Activated CD8-positive, alpha-beta memory T cell treated with anti-CD3 and anti-CD28 coated beads for 48 hours (primary cell): ENCODE measurements at places on chromosomes 5 and 9.

GRCh38 chr5:118806571-118806970, 181.8 kb downstream of the DTWD2 start:
- DNase-seq: no peak

DNA sequence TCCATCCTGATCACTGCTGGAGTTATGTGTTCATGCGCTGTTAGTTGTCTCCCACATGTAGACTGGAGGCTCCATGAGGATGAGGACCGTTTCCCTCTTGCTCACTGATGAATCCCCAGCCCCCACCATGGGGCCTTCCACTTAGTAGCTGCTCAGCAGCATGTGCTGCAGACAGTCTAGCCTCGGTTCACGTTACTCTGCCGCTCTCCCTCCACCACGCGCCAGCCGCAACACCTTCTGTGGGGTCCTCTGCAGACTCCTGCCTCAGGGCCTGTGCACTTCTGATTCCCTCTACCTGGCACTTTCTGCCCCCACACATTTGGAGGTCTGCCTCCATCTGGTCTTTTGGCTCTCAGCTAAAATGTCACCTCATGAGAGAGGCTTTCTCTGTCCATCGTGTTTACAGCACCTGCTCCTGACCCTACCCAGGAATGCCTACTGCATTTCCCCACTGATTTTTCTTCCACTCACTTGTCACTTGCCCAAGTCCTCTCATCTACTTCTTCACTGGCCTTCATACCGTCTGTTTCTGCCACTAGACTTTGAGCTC, 36.3 kb downstream of the STK10 start:
- no peak for DNase-seq

GRCh38 chr5:135800656-135801055, 33.8 kb upstream of the SLC25A48 start:
- no peak for DNase-seq

DNA sequence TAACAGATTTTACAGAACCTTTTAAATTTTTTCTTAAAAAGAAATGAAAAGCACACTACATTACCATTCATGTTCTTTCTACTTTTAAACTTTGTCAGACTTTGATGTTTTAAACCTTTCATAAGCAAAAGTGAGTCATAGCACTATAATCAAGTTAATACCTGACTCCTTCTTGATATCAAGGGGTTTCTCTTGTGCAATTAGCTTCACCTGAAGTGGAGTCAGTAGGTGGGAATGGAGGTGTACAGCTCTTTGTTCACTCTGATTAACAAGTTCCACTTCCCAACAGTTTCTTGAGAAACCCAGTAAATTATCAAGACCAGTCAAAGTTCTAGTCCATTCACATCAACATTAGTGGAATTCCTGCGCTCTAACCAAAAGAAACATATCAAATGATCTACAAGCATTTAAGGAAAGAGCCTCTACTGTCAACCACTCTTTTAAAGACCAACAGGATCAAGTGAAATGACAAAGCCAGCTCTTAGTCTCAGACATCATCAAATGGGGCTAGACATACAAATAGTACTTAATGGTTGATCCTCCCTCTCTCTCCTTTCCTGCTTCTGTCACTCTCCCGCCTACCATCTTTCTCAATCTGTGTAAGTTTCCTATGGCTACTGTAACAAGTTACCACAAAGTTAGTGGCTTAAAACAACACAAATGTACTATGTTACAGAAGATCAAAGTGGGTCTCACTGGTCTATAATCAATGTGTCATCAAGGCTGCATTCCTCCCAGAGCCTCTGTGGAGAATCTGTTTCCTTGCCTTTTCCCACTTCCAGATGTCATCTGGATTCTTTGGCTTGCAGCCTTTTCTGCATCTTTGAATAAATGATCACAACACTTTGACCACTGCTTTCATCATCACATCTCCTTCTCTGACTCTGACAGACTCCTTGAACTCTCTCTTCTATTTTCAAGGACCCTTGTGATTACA, 68.0 kb downstream of the HINT1 start:
- no peak for DNase-seq

- no peak for DNase-seq
These were observed 72.6 kb downstream of the ZNF354C start for GRCh38 chr5:179132586-179133355.

DNA sequence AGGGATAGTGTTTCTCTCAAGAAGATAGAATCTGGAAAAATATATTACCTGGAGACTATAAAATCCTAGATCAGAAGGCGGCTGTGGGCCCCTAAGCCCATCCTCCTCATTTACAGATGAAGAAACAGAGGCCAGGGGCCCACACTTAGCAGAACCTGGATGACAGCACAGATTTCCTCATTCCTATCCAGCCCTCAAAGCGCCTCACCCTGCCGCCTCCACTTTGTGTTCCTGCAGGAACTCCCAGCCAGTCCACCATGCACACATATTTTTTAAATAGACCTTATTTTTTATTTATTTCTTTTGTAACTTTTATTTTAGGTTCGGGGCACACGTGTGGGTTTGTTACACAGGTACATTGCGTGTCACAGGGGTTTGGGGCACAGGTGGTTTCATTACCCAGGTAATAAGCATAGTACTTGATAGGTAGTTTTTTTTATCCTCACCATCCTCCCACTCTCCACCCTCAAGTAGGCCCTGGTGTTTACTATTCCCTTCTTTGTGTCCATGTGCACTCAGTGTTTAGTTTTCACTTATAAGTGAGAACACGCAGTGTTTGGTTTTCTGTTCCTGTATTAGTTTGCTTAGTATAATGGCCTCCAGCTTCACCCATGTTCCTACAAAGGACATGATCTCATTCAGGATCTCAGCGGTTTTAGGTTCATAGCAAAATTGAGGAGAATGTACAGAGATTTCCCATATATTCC, 85.5 kb upstream of the MAP1B start:
- DNase-seq: no peak

GRCh38 chr9:21831841-21832509, 29.5 kb downstream of the MTAP start:
- DNase-seq: no peak

DNA sequence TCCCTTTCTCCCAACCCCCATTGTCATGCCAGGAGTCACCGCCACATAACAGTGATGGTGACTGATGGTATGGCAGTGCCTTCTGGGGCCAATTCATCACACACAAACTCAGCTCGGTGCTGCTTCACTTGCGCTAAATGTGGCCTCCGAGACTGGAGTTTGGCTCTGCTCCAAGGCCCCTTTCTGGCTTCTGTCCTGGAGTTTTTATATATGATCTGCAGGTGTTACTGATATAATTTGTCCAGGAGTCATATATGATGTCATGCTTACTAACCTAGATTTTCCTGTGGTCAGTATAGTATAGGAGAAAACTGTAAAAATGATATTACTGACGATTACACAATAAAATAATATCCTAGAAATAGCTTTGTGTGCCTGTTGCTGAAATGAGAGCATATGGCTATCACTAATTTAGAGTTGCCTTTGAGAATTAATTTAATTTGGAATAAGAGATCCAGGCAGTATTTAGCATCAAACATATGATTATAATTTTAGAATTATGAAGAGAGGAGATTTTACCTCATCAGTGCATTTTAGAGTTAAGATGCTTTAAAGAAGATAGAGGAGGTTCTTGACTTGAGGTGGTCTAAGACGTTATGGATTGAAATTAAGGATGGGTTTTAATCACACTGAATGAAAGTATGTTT, 334.1 kb upstream of the CD180 start:
- no peak for DNase-seq

- DNase-seq: no peak
These were observed 2.8 kb upstream of the PCA3 start for GRCh38 chr9:76761448-76761847.

GRCh38 chr9:135279834-135280393, 192.4 kb downstream of the OLFM1 start:
- no peak for DNase-seq

GRCh38 chr5:87150630-87151029, 117.1 kb upstream of the RASA1 start:
- no peak for DNase-seq

DNA sequence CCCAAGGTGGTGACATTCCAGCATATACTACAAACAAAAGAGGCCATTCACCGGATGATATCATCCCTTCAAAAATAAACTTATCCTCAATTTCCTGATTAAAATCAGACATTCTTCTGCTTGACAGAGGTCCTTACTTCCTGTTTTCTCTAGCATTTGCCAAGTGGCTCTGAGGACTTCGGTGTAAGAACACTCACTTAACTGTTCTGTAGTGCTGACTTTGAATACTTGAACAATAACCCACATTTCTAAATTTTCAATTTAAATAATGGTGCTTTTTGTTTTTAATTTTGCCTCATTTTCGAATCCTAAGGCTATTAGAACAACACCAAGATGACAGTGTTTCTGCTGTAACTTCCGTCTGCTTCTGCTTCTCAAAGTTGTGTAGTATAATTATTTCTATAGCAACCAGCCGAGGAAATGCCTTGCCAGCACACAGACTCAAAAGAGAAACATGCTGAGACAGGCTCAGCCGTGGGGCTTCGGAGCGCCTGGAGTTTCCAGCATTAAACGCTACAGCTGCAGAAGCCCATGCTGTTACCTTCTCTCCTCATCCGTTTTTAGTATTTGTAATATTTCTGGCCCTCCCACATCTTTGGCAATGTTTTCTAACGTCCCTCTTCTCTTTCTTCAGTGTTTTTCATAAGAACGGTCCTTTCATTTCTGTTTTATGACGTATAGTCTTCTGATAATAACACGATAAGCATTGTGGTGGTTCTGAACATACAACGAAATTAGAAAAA, 19.5 kb upstream of the ANXA1 start:
- DNase-seq: peak; percentile 16

- no peak for DNase-seq
These were observed 107.6 kb downstream of the LURAP1L start for GRCh38 chr9:12882430-12882829.

DNA sequence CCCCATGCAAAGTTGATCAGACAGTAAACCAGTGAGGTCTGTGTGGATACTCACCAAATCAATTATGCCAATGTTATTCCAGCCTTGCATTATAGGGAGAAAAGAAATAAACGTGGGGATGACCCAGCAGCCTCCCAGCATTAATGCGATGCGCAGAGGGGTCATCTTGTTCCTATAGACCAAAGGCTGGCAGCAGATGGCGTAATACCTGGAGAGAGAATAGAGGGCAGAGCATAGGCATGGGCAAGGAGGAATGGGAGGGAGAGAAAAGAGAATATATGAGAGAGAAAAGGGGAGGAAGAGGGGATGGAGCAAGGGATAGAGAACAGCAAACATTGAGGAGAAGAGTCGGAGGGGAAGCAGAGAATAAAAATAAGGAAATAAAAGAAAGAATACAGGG, 131.2 kb downstream of the HTR4 start:
- DNase-seq: no peak

- DNase-seq: no peak
These were observed 489.5 kb upstream of the EDIL3 start for GRCh38 chr5:84874196-84874595.

DNA sequence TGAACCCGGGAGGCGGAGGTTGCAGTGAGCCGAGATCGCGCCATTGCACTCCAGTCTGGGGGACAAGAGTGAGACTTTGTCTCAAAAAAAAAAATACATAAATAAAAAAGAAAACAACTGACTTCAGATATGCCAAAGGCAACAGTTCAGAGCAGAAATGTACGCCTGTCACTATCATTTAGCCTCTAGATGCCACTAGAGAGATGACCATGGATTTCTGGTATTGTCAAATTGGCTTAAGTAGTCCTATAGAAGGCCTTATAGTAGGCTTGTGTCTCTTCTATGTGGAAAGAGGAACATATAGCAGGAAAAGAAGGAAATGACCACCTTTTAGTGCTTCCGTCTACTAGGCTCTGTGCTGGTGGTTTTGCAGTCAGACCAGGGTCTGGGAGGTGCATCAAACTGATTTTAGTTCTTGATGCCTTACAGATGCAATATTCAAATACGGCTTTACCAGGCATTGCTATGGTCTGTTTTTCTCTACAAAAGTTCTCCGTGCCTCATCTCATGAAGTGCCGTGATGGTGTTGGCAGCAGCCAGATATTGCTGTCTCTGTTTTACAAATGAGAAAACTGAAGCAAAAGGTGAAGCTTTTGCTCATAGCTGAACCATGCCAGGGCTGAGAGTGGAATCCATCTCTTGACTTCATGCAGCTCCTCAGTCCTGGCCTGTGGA, 17.2 kb downstream of the AGXT2 start:
- DNase-seq: no peak

DNA sequence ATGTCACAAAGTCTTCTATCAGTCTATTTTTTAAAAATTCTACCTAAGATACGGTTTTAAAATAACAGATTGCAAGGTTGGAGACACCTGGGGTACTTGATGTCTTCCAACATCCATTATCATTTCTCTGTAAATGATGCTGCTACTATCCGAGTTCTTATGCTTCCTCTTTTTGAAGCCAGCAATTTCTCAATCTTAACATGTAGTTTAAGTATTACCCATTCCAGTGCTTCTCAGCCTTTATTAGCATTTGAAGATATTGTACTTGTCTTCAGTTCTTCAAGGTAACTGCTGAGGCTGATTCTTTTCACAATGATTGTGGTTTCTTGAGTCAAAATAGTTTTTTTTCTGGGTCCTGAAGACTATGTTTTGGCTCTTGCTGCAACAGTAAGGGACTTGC, 96.4 kb upstream of the SELENOP start:
- no peak for DNase-seq

GRCh38 chr9:112581469-112582176, 95.0 kb downstream of the KIAA1958 start:
- no peak for DNase-seq

DNA sequence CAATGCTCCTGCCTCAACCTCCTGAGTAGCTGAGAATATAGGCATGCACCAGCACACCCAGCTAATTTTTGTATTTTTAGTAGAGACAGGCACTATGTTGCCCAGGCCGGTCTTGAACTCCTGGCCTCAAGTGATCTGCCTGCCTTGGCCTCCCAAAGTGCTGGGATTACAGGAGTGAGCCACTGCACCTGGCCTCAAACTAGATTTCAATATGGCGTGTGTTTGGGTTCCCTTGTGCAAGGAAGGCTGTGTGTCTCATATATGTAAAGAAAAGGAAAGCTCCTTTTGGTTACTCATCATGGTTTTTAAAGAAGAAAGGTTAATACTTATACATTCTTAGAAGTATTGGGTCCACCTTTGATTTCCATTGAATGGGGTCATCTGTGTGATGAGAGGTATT, 70.7 kb downstream of the ANKRD33B start:
- no peak for DNase-seq

GRCh38 chr9:123523845-123524244, 167.8 kb downstream of the CRB2 start:
- DNase-seq: no peak

DNA sequence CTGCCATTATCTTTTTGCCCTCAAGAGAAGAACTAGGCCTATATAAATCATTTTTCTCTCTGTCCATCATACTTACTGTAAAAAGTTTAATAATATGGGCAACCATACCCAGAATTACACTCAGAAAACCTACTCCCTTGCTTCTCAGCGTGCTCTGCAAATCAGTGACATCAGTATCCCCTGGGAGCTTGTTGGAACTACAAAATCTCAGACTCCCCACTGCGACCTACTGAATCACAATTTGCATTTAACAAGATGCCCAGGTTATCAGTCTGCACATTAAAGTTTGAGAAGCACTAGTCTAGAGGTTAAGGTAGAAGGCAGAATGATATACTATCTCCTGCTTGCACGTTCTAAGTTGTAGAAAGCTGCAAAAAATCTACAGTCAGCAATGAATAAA, 127.2 kb downstream of the MLLT3 start:
- DNase-seq: no peak
